Erythroblast (primary cell): ENCODE measurements at places on chromosomes 12 and 14.

DNA sequence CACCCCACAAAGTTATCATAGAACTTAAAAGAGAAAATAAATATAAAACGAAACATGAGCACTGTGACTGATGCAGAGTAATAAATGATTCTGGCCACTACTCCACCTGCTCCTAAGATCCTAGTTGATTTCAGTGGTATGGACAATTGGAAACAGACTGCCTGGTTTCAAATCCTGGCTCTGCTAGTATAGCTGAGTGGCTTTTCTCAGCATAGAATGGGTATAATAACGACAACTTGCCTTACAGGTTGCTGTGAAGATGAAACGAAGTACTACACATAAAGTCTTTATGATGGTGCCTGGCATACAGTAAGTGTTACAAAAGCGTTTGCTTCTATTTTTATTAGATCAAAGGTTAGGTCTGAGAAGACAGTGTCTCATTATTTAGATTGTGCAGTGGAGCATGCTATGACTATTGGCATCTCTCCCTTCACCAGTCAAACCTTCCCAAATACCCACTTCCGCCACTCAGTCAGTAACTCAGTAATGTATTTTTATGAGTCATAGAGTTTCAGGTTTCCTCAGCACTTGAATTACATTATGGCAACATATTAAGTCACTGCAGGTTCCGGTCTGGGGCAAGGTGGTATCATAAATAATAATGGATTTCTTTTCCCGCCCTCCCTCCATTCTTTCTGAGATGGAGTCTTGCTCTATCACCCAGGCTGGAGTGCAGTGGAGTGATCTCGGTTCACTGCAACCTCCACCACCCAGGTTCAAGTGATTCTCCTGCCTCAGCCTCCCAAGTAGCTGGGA lies 29.7 kb upstream of the NR2C1 start:
- DNase-seq, result no peak

DNA sequence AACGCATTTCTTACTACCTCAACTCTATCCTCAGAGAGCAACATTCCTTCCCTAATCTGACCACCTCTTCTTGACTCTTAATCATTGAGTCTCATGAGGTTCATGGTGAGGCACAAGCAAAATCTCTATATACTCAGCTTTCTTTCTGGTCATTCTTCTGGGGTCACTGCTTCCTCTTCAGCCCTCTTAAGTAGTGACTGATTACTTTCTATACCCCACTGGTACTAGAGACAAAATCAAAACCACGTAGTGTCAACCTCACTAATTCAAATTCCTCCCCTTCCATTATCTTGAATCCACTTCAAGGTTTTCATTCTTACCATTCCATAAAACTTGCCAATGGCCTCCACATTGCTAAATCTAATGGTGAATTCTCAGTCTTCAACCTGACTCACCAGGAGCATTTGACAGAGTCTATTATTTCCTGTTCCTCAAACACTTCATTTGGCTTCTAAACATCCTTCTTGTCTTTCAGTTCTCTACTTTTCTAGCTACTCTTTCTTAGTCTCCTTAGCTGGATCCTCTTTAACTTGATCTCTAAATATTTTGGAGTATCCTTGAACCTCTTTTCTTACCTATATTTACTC lies 6.8 kb downstream of the WDHD1 start:
- DNase-seq, result no peak

DNA sequence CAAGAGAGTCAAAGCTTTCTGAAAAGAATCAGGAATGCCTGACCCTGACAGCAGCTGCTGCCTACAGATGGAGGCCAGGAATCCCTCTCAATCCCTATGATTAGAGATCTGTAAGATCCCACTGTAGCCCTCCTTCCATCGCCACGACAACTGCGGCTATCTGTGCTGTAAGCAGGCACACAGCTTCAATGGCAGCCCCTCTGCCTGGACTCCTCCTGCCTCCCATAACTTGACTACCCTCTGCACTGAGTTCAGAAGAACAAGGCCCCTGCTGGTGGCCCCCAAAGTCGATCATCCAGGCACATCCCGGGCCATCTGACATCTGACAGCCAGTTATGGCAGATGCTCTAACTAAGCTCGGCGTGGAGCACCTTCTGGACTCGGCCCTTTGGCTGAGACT lies 2.9 kb downstream of the CLMN start:
- DNase-seq, result no peak

GRCh38 chr12:2295941-2296461 lies 243.2 kb downstream of the CACNA1C start:
- peak; percentile 3 for DNase-seq

DNA sequence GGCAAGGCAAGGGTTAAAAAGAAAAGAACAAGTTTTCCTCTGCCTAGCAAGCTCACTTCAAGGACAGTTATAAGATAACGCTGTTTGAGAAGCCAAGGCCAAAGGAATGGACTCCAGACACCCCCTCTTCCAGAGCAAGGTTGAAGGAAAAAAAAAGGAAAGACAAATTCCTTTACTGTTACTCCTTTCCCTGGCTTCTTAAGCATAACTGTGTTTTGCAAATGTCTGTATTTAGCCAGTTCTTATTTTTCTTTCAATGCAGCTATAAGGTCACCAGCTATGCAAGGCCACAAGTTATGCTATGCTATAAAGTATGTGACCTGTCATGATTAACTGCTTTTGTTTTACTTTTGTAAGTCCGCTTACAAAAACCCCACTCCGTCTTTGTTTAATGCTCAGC lies 26.6 kb downstream of the ZNF410 start:
- DNase-seq, result no peak

- DNase-seq, result no peak
Measured at GRCh38 chr14:54650331-54650958, 83.5 kb downstream of the SAMD4A start.

GRCh38 chr12:28925719-28926376 lies 223.2 kb upstream of the FAR2 start:
- DNase-seq, result no peak

DNA sequence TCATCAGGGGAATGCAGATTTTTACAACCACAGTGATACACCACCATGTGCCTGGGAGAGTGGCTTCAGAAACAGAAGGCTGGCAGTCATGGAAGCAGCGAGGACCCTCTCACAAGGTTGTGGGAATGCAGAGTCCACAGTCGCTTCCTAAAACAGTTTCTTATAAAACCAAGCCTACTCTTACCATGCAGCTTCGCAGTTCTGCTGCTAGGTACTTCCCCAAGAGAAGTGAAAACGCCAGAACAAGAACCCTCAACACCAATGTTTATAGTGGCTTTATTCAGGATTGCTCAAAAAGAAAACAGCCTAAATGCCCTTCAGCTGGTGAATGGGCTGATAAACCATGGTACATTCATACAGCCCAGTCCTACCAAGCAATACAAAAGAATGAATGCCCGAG lies 87.2 kb downstream of the DDX51 start:
- DNase-seq, result no peak

DNA sequence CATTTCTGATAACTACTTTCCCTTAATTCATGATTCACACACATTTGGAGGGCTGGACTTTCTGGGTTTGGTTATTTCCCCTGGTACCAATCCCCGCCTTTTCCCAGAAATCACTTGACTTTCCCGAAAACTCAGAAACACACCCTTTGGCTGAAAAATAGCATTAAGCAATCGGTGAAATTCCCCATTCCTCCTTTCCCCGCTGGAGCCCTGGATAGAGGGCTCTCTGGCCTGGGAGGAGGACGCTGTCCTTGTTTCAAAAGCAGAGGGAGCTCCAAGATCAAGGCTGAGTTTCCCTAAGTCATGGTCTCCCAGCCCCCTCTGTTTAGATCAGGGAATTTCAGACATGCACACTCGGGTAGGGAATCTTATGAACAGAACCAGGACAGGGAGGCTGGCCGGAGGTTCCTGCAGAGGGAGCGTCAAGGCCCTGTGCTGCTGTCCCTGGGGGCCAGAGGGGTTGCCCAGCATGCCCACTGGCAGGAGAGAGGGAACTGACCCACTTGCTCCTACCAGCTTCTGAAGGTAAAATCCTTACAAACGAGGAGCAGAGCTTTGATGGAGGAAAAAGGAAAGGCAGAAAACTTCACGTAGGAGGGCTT lies at the start of gene C1S:
Gene C1S (plus strand): TSS at position 366 of the 602 bp plus-strand sequence. CDS start 1,195 bp downstream, outside the sequence.
- no peak for DNase-seq

GRCh38 chr14:90255871-90256270 lies 482 bp upstream of the PSMC1 start:
- peak; percentile 36 for DNase-seq

- no peak for DNase-seq
Measured at GRCh38 chr14:91112194-91112593, 1.7 kb upstream of the DGLUCY start.

GRCh38 chr14:104113631-104114420 lies 24.6 kb upstream of the KIF26A start:
- no peak for DNase-seq

DNA sequence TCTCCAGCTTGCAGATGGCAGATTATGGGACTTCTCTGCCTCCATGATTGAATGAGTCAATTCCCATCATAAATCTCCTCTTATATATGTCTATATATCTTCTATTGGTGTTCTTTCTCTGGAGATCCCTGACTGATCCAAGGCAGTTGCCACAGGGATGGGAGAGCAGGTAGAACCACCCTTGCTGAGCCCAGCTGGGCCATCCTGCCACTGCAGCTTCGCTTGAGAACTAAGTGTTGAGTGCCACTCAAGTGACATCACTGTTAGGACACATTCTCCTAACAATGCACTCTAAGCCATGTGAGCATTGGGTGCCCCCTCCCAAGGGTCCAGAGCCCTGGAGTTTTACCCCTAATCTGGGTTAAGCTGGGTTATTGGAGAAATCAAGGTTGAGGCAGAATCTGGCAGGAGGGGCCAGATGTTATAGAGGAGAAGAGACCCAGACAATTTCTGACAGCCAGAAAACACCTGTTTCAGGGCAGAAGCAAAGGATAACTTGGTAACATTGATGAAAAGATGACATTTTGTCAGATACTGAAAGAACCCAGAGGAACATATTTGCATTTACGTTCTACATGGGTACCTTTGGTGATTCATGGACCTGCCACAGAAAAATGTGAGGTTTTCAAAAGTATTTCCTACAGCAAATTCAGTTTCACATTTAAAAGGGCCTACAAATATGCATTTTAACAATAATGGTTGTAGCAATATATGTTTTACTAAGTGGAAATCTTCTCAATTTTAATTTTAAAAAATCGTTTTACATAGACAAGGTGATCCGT lies 57.2 kb upstream of the MAX start:
- no peak for DNase-seq

DNA sequence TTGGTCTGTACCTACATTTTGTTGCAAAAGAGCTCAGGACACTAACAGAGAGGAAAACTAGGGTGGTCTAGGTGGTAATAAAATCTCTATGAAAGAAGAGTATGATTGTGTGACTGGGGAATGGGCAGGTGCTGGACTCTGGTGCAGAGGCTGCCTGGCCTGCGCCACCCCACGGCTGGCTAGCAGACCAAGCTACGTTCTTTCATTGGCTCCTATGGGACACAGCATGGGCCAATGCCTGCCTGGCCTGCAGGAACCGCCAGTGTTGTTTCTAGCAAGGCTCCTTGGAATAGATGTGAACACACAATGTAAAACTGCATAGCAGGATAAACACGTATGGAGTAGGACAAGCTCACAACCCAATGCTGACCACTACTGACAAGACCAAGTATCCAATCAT lies 51.7 kb upstream of the CORO1C start:
- no peak for DNase-seq

- DNase-seq, result no peak
Measured at GRCh38 chr12:76152181-76152807, 67.8 kb upstream of the NAP1L1 start.

- DNase-seq, result peak; percentile 72
Measured at GRCh38 chr14:73727166-73727565, 13.0 kb upstream of the PNMA1 start.

DNA sequence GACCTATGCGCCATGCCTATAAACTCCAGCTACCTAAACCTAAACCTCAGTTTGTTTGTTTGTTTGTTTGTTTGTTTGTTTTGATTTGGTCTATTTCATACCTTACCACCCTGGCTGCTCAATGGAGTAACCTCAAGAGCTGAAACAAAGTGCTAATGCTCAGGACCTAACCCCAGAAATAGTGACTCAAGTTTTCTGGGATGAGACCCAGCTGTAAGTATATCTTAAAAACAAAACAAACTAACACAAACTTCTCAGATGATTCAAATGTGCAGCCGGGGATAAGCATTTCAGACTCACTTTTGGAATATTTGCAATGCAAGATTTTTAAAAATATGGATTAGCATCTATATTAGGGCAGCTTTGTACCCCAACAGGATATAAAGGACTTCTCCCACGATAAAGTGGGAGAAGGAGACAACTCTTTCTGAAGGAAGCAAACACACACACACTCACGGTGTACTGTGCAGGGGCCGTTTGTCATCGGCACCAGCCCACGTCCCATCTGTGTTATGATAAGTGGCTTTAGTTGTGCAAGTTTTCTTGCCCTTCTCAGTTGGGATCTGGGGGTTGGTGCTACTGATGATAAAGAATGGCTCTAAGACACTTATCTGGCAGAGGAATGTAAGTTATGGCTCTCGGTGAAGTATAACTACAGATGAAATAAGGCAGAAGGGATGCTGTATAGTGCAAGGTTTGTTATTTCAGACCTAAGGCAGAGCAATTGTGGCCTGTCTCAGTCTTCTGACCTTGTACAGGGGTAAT lies 516.7 kb upstream of the TMEM132C start:
- peak; percentile 5 for DNase-seq

DNA sequence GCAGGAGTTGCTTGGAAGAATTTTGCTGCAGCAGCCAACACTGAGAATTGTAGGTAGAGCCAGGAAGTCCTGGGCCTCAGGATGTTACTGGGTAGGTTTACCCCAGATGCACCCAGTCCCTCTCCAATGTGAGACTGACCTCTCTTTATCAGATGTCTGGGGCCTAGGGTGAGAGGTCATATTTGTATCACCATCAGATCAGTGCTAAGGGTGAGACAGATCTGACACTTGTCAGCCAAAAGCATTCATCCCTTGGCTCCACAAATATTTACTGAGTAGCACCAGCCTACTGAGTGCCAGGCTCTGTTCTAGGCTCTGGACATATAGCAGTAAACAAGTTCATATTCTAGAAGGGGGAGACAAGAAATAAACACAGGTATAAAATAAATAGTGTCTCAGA lies 4.3 kb downstream of the TROAP start:
- DNase-seq, result no peak

DNA sequence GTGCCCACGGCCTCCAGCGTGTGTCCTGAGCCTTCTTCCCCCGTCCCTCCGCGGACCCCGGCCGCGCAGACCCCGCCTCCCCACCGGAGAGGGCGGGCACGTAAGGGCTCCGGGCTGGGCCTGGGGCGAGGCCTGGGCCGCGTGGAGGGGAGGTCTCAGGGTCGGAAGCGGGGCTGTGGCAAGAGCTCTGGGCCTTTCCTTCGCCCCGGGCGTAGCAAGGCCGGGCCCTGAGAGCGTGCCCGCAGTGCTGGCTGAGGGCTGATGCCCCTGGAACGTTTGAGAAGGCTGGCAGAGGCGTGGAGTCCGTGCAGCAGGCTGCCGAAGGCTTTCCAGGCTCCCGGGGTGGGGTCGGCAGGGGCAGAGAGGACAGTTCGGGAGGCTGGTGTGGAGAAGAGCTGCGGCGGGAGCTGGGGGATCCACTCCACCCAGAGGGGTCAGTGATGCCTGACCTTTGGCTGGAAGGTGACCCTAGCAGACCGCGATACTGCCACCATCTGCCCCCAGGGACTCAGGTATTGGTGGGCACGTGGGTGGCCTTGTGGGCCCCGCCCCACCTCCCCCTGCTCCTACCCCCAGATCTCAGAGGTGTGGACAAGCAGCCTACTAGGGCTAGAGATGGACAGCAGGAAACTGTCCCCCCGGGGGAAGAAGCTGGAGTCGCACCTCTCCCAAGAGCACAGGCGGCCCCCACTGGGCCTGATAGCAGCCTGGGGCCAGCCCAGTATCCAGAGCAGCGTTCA lies 558 bp downstream of the TEX22 start:
- DNase-seq, result peak; percentile 43
